Epithelial cell of proximal tubule (primary cell): ENCODE measurements at places on chromosomes 13 and 19. TPM values are rescaled to one million over a fixed set of nuclear protein-coding genes. Genes with fewer than 3 reads are reported as not detected.

PLIN5 gene
- total RNA-seq, result 0.06 TPM in 1 of 2 replicates, not detected in the other

SRRM5 gene
- total RNA-seq, result 0.12 TPM in 1 of 2 replicates, not detected in the other

ZNF829 gene
- 2.7 and 3.2 TPM in 2 replicates for total RNA-seq

ZNF569 gene
- total RNA-seq, result 3.7 and 6.5 TPM in 2 replicates

SKA3 gene
- total RNA-seq, result 22.1 and 35.2 TPM in 2 replicates
